ENCODE measurements at places on chromosomes 12 and 14. TPM values are rescaled to one million over a fixed set of nuclear protein-coding genes. Genes with fewer than 3 reads are reported as not detected.

HOXC6 gene
- total RNA-seq = 1.6 TPM

CLMN gene
- total RNA-seq = 9.6 TPM

ZFC3H1 gene
- 29.0 TPM for total RNA-seq

AJUBA gene
- total RNA-seq = 26.6 TPM

BATF gene
- total RNA-seq = 0.84 TPM

ZFHX2 gene
- 0.44 TPM for total RNA-seq

TMPRSS12 gene
- not detected for total RNA-seq

SLC4A8 gene
- total RNA-seq = 0.20 TPM

KLRC4 gene
- total RNA-seq = not detected

MDGA2 gene
- total RNA-seq = not detected

CYP27B1 gene
- 1.6 TPM for total RNA-seq

GALC gene
- total RNA-seq = 5.3 TPM

SAMD4A gene
- total RNA-seq = 1.5 TPM

LRTM2 gene
- not detected for total RNA-seq

GUCY2C gene
- 0.20 TPM for total RNA-seq

TESPA1 gene
- total RNA-seq = 0.68 TPM

LYZ gene
- total RNA-seq = 13.0 TPM

VRTN gene
- not detected for total RNA-seq

KRT74 gene
- total RNA-seq = 0.12 TPM

SRGAP1 gene
- 5.8 TPM for total RNA-seq

CLEC14A gene
- total RNA-seq = 4.1 TPM

RNU4-1 gene
- total RNA-seq = 20,765 TPM

SCNN1A gene
- total RNA-seq = 142 TPM

ADCY4 gene
- total RNA-seq = 4.5 TPM

KRT7 gene
- total RNA-seq = 113 TPM

LRP1-AS gene
- total RNA-seq = not detected

COL2A1 gene
- not detected for total RNA-seq

TBC1D30 gene
- 0.72 TPM for total RNA-seq

UNC79 gene
- 0.04 TPM for total RNA-seq

ACSM4 gene
- total RNA-seq = not detected

TOMM20L gene
- total RNA-seq = not detected

INHBC gene
- total RNA-seq = not detected

PEX5 gene
- 21.6 TPM for total RNA-seq

RNASE7 gene
- 2.7 TPM for total RNA-seq

KRT78 gene
- total RNA-seq = 291 TPM

RARG gene
- 168 TPM for total RNA-seq

MUCL1 gene
- total RNA-seq = not detected

P2RX7 gene
- total RNA-seq = 4.1 TPM

IQSEC3 gene
- 0.28 TPM for total RNA-seq

DPPA3 gene
- total RNA-seq = not detected

DNAI7 gene
- not detected for total RNA-seq

SHMT2 gene
- 126 TPM for total RNA-seq

MMP19 gene
- 0.60 TPM for total RNA-seq

ADAM20 gene
- 0.80 TPM for total RNA-seq

CELA1 gene
- total RNA-seq = not detected

EPYC gene
- total RNA-seq = not detected

FAM181A gene
- total RNA-seq = not detected

FGD6 gene
- total RNA-seq = 10.8 TPM

GLIPR1 gene
- 4.1 TPM for total RNA-seq

CFAP251 gene
- 18.3 TPM for total RNA-seq

TEX52 gene
- total RNA-seq = not detected

LRRC10 gene
- total RNA-seq = not detected

KLRC2 gene
- 0.60 TPM for total RNA-seq

STXBP6 gene
- 0.56 TPM for total RNA-seq

RIPK3 gene
- total RNA-seq = 10.5 TPM

Data from esophagus mucosa (tissue), 1 donor.